GM06990 (cell line): ENCODE measurements at places on chromosomes 13 and 19.

DNA sequence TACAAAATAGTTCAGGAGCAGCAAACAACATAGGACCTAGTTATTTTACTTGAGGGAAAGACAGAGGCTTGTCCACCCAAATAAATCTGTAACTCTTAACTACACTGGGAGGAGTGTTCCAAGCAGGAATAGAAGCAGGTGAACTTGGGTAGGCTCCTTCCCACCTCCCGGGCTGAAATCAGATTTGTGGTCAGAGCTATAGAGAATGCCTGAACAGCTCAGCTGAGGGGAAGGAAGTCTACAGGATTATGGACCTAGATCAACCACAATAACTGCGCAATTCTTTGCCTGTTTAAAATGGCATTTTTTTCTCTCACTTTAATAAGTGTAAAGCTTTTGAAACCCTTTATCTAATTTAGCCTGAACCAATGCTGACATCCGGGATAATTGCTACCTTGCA is 73.5 kb upstream of the IRS2 start:
- DNase-seq, result no peak

DNA sequence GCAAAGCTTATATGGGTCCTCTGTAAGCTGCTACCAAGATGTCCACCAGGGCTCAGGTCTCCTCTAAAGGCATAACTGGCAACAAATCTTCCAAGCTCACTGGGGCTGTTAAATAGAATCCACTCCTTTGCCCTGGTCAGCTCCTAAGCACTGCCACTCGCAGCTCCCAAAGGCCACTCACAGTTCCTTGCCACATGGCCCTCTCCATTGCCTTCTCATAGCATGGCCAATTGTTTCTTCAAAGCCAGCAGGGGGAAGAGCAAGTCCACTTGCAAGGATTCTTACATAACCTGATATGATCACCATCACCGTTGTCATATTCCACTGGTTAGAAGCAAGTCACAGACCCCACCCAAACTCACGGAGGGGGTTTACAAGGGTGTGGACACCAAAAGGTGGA is 199.5 kb downstream of the SUCLA2 start:
- DNase-seq, result no peak

GRCh38 chr13:112903071-112903577 is 65.9 kb upstream of the MCF2L start:
- no peak for DNase-seq

DNA sequence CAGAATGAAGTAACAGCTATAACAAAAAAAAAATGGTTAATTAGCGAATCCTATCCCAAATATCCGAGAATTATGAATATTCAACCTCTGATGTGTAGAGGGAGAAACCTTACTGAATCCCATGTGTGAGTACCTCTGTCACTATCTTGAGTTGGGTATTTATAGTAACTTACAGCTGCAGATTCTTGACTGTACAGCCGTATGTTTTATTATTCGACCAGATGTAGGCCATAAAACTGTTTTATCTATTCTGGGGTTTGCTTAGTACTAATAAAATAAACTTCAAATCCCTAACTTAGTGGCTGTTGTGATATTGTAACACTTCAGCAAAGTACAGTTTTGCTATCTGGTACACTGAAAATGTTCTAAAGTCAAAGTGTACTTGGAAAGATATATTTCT is 120.0 kb downstream of the EFNB2 start:
- DNase-seq, result no peak

DNA sequence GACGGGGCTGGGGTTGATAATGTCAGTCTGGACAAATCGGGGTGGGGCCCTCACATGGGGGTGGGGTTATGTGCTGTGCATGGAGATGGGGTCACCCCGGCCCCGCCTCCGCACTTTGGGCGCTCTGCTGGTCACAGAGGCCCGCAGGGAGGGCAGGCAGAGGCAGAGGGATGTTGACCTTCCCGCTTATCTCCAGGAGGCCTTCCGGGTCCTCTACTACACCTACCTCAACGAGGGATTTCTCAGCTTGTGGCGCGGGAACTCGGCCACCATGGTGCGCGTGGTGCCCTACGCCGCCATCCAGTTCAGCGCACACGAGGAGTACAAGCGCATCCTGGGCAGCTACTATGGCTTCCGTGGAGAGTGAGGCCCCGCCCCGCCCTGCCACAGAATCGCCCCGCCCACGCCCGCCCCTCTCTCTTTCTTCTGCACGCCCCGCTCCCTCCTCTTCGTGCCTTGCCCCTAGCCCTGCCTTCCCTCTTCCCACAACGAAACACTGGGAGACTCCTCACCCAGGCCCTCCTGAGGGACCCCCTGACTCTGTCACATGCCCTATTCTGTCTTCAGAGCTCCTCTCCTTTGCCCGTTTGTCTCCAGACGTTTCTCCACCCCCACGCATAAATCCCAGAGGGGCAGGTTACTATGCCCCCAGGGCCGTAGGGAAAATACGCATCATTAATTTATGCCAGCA is 32.8 kb downstream of the TMEM161A start:
- no peak for DNase-seq

GRCh38 chr19:29442094-29442493 is 83.7 kb upstream of the VSTM2B start:
- DNase-seq, result no peak

- DNase-seq, result no peak
These were observed 44.4 kb upstream of the ZNF91 start for GRCh38 chr19:23439623-23440022.

- DNase-seq, result no peak
These were observed 8.8 kb upstream of the IGFL4 start for GRCh38 chr19:46049597-46049996.

- DNase-seq, result no peak
These were observed 6.4 kb downstream of the MOB3A start for GRCh38 chr19:2089727-2090053.

- DNase-seq, result no peak
These were observed 75.6 kb downstream of the TNFRSF19 start for GRCh38 chr13:23645851-23646250.

GRCh38 chr13:113597391-113598080 is 13.0 kb downstream of the TFDP1 start:
- no peak for DNase-seq

- DNase-seq, result no peak
These were observed 10.8 kb downstream of the XPO4 start for GRCh38 chr13:20891768-20892167.

DNA sequence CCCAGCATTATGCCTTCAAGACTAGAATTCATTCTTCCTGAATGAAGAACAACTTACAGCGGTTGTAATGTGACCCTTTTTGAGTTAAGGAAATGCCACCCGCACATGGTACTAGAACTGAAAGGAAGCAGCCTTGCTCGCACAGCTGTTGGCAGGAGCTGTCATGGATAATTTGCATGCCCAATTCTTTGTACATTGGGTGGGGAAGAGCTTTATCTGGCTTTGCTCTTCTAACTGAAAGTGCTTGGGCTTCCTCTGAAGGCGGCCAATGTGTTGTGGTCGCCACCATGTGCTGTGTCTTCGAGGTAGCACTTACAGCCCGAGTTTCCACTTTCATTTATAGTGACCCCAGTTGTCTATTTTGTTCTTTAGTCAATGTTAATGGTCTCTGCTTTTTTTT is 3.4 kb downstream of the CCNE1 start:
- DNase-seq, result peak; percentile 31

- no peak for DNase-seq
These were observed 10.8 kb downstream of the CLEC4M start for GRCh38 chr19:7773841-7774240.

DNA sequence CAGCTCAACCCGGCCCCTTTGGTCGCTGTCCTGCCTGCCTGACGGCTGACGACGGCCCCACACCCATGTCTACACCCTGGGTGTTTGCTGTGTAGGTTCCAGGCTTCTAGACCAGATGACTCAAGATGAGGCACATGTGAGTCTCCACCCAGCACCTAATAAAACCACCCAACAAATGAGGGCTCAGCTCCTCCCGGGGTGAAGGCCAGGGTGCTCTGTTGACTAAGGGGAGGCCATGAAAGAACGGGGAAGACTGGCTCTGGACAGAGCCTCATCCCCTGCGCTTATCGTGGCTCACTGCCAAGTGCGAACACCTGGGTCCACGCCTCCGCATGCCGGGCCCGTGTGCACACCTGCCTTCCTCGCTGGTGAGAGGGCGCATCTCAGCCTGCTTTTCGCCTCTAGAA is 39.6 kb downstream of the COL4A2 start:
- no peak for DNase-seq

DNA sequence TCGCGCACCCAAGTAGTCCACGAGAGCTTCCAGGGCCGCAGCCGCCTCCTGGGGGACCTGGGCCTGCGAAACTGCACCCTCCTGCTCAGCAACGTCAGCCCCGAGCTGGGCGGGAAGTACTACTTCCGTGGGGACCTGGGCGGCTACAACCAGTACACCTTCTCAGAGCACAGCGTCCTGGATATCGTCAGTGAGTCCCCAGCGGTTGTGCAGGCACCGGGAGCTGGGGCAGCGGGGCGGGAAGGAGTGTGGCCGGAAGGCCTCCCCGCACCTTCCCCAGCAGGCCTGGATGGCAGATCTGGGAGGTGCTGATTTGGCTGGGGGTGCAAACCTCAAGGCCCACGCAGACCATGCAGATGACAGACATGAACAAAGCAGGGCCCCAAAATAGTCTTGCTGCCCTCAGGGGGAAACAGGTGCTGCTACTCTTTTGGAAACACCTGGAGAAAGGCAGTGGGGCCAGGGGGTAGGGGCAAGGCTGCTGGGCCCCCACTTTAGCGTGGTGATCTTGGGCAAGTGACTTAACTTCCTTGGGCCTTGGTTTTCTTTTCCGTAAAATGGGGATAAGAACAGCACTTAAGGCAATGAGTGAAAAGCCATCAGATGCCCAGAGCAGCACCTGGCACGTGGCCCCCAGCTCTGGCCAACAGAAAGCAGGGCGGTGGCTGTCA is 4.0 kb downstream of the MAG start:
- peak; percentile 86 for DNase-seq

DNA sequence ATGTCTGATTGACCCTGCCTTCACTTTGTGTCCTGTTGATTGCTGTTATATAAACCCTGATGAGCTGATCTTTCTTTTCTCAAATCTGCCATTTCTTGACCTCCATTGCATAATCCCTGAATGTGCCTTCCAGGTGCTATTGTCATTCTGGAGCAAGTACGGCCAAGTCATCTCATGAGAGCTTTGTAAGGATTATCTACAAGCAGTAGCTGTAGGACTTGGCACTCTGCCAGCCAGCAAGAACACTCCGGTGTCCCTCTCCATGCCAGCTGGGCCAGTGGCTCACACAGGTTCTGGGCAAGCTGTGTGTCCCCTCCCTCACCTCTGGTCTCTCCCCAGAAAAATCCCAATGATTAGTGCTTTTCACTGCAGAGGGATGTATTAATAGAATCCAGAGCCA is 348.1 kb downstream of the FOXO1 start:
- DNase-seq, result no peak

DNA sequence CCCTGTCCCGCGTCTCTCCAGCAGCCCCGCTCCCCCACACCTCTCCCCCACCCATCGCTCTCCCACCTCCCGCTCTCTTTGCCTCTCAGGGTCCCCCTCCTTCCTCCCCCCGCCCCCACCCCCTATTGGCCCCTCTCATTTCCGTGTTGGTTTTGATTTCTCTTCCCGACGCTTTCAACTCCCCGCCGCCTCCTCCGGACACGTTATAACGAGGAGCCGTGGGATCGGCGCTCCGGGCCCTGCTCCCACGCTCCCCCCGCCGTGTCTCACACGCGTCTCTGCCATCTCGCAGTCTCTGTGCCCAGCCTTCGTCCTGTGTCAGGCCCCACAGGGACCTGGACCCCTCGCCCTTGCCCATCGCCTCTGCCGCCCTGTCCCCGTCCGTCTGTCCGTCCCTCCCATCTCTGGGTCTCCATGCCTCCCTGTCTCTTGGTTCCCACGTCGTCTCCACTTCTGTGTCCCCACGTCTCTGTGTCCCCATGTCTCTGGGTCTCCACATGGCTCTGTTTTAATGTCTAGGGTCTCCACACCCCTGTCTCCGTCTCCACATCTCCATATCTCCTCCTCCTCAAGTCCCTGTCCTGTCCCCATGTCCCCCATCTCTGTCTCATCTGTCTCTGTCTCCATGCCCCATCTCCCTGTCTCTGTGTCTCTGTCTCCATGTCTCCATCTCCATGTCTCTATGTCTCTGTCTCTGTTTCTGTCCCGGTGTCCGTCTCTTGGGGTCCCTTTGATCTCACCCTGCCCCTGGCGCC is 13.1 kb downstream of the ERFL start:
- no peak for DNase-seq

DNA sequence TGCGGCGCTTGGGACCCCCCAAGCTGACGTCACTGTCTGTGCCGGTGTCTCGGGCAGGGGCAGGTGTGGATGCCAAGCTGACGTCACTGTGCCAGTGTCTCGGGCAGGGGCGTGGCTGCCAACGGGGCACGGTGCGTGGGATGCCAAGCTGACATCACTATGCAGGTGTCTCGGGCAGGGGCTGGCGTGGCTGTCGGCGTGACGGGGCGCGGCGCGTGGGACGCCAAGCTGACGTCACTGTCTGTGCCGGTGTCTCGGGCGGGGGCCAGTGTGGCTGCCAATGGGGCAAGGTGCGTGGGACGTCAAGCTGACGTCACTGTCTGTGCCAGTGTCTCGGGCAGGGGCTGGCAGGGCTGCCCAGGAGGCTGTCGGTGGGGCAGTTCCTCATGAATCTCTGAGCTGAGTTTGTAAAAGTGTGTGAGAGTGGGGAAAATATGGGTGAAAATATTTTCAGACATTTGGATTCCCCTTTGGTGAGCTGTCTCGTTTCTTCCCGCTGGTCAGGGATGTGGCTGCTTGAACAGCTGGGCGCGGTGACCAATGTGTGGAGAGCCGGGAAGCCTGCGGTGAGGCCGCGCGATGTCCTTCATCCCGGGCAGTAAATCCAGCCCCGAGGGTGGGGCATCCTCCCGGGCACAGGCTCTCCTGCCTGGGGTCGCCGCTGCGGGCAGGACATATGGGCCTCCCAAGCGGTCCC is 25.2 kb downstream of the MCF2L start:
- DNase-seq, result no peak

- no peak for DNase-seq
These were observed 2.2 kb downstream of the TJP3 start for GRCh38 chr19:3710265-3710812.

- no peak for DNase-seq
These were observed 124.5 kb upstream of the USP29 start for GRCh38 chr19:56995303-56995702.

GRCh38 chr13:43905435-43906031 is 25.8 kb downstream of the LACC1 start:
- DNase-seq, result no peak

GRCh38 chr13:89514534-89515312 is 1832.8 kb upstream of the MIR17HG start:
- DNase-seq, result no peak

DNA sequence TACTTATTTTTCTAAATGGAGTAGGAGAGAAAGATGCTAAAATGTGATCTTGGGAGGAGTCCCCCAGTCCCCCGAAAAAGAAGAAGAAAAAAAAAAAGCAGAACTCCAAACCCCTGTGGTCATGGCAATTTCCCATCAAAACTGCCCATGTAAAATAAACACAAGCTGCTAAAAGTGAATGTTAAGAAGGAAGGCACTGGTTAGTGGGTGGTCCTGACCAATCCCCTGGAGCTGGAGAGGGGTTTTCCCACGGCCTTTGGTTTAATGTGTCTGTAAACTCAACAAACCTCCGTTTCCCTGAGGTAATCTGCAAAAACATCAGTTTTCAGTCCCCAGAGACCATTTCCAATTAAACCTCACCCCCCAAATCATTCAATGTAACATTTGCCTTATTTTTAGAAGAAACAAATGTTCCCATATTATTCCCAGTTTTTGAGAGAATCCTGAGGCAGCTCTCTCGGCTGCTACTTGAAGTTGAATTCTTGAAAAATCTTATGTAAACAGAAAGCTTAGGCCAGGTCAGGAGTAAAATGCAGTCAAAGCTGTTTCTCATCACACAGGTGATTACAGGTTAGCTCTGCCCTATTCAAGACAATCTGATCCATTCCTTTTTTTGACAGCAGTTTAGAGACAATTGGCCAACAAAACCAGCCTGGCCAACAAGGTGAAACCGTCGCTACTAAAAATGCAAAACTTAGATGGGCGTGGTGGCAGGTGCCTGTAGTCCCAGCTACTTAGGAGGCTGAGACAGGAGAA is 17.0 kb downstream of the RAB3D start:
- DNase-seq, result no peak
